ENCODE measurements at places on chromosomes 16 and 17.
A peak's percentile ranks its signal among the peaks of the same experiment; 100 is the strongest.

GRCh38 chr17:36674278-36674650, 72.9 kb downstream of the MRM1 start:
- DNase-seq: peak; percentile 29

- no peak for DNase-seq
These were observed 4.1 kb upstream of the CCL13 start for GRCh38 chr17:34352191-34352590.

DNA sequence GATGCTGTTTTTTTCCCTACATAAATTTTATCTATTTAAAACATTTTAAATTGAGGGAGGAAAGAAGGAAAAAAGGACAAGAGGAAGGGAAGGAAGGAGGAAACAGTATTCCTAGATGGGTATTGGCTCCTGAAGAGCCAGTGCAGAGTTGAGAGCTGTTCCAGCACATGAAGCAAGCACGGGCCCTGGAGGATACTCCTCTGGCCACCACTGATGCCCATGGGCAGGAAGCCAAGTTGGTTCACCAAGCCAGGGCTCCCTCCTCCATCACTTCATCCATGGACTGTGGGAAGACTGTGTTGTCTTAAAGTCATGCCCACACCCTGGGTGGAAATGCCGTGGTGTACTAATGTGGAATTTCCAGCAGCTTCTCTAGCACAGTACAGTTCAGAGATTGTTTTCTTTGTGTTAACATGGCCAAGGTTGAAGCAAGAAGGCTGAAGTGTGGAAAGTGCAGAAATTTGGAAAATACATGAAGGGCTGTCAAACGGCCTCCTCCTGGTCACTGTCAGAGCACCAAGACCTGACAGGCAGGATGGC, 23.9 kb upstream of the NOS2 start:
- no peak for DNase-seq

- DNase-seq: no peak
These were observed 12.0 kb downstream of the ACSF3 start for GRCh38 chr16:89105599-89106151.

DNA sequence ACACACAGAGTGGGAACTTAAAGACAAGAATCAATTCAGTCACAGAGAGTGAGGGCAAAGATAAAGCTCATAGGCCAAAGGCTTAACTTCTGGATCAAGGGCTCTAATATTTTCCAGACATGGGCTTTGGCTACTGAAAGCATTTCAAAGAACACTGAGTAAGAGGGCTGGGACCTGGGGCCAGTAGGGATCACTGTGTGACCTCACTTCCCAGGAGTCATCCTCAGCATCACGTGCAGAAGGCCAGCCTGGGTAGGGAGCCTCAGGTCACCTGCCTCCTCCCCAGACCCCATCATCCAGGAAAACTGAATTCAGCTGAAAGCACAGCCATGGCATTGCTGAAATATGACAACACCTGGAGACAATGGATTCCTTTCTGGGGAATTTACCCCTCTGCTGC, 163.5 kb downstream of the RAB11FIP4 start:
- no peak for DNase-seq

- no peak for DNase-seq
These were observed 3.7 kb downstream of the KLHDC4 start for GRCh38 chr16:87762071-87762571.

DNA sequence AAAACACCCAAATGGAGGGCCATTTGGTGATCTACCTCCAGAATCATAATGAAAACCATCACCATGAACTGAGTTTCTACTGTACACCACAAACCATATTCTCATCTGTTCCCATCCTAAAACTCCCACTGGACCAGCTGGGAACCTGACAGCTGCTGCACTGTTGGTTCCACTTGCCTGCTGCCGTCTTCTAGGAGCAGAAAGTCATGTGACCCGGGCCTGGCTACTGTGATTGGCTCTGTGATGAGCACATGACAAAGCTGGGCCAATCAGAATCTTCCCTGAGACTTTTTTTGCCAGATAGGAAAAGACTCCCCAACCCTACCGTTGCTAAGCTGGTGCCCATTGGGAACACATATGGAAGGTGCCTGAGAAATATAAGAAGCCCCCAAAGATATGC, 264.2 kb downstream of the MRTFB start:
- no peak for DNase-seq

DNA sequence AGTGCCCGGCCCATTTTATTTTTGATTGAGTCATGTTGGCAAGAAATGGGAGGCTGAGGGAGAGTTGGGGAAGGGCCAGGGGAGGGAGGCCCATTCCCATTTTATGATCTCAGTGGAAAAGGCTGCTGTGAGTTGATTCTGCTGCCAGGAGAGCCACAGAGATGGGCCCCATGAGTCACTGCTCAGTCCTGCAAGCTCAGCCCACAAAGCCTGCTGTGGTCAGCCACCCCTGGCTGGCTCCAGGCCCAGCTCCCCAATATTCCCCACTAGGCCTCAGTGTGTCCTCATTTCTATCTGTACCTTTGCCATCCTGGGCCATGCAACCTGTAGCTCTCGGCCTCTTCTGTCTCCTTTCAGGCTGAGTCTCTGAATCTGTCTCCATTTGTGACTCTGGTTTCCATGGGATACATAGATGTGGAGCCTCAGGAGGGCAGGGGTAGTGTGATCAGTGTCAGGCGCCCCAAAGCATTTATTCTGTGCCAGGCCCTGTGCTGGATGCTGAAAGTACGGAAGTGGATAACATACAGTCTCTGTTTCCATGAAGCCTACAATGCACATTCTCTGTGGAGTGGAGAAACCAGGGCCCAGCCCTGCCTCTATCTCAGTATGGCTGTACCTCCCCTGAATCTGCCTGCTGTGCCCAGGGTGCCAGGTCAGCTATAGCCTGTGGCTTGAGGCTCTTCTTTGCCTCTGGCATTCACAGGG, 1.9 kb upstream of the PLEKHG4 start:
- DNase-seq: no peak

- DNase-seq: no peak
These were observed 5.8 kb downstream of the PDK2 start for GRCh38 chr17:50100921-50101345.

GRCh38 chr17:4194796-4195195, 51.8 kb downstream of the CYB5D2 start:
- no peak for DNase-seq

GRCh38 chr17:44385287-44386181, 3.9 kb downstream of the ITGA2B start:
- DNase-seq: peak; percentile 86

GRCh38 chr17:19268611-19269010, 31.4 kb downstream of the EPN2 start:
- DNase-seq: no peak

DNA sequence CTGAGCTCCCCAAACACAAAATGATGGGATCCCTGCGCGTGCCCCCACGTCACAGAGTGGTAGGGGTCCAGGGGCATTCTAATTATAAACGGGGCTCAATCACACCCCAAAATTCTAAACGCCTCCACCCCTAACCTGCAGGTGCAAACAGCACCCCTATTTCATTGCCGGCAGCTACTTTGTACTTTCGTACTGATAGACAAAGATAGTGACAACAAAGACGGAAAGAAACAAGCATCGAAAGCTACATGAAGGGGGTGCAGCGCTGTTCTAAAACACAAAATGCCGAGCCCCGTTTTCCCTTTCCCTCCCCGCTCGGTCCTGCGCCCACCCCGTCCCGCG, 13.9 kb downstream of the MIS12 start:
- DNase-seq: no peak

DNA sequence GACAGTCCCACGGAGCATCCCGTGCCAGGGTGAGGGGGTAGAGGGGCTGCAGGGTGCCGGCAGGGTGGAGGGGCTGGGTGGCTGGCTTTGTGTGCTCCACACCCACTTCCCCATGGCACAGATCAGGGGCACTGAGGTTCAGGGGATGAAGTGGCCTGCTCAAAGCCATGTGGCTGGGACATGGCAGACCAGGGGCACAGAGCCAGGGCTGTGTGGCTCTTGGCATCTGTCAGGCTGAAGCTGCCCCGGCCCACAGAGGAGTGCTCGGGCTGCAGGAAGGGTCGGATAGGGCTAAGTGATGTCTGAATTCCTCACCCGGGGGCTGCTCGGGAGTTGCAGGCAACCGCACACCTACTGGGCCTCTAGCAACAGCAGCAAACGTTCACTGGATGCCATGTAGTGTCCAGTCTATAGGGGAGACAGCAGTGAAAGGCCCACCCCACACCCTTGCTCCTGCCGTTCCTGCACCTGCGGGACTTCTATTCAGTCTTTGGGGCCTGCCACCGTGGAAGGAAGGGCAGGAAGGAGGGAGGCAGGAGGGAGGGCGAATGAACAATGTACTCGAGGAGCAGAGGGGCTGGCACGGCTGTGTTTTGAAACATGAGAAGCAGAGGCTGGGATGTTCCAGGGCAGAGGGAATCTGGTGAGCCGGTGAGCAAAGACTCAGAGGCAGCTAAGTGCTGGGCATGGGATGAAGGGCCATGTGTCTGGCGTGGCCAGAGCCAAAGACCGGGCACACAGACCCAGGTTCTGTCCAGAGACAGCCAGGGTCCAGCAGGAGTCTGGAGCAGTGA, 15.1 kb downstream of the SLC5A10 start:
- no peak for DNase-seq

DNA sequence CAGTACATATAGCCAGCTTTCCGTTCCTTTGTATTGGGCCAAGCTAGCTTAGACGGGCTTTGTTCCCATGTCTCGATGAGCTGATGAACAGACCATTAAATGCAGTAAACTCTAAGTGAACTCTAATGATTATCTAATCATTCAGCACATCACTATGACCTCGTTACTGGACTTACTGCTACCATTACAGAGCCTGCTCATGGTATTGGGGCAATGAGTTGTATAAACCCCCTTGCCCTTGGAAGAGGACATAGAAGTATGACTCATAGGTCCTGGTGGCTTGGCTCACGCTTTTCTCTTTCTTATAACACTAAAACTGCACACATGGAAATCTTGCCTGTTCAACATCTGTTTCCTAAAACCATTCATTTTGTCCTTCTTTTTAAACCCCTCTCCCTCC, 93.6 kb upstream of the DYNLRB2 start:
- no peak for DNase-seq

- no peak for DNase-seq
These were observed 101.9 kb downstream of the STX8 start for GRCh38 chr17:9473711-9474110.

GRCh38 chr16:67767953-67768352, 38.4 kb downstream of the RANBP10 start:
- DNase-seq: no peak

DNA sequence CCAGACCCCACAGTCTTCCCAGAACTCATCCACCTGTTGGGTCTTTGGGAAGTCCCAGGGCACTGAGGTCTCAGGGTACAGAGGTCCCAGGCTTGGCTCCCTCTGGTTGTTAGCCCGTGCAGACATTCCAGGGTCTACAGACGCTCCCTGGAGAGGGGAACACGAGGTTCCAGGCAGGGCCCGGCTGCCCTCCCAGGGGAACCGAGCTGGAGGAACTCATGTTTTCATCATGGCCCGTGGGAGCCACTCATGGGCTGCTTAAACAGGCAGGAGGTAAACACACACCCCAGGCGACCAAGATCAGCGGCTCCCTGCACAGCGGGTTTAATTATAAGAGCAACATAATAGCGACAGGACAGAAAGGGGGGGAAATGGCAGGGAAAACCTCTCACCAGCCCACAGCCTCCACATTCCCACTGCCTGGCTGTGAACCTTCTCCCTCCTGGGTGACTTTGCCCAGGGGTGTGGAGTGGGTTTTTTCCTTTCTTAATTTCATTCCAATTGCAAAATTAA, 36.5 kb downstream of the TRARG1 start:
- DNase-seq: no peak

DNA sequence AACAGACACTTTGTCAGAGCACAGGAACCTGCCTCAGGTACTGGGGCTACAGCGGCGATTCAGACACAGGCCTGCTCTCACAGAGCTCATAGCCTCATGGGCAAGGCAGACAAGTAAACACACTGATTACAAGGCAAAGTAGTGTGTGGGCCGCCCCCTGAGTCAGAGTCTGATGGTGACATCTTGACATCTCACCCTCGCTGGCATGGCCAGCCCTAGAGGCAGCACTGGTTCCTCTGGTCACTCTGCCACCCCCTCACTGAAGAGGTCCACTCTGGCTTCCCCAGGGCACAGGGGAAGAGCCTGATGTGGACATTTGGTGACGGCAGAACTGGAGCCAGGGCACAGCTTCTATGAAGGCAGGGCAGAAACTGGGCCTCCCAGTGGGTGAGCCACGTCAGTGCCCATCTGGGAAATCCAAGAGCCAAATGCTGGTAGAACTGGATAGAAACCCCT, 32.9 kb upstream of the TOB1 start:
- no peak for DNase-seq

All from CD4-positive, alpha-beta T cell (primary cell).